ENCODE measurements at places on chromosomes 5 and 9. TPM values are rescaled to one million over a fixed set of nuclear protein-coding genes. Genes with fewer than 3 reads are reported as not detected.

Gene SPINK7
- total RNA-seq, result not detected

DNA sequence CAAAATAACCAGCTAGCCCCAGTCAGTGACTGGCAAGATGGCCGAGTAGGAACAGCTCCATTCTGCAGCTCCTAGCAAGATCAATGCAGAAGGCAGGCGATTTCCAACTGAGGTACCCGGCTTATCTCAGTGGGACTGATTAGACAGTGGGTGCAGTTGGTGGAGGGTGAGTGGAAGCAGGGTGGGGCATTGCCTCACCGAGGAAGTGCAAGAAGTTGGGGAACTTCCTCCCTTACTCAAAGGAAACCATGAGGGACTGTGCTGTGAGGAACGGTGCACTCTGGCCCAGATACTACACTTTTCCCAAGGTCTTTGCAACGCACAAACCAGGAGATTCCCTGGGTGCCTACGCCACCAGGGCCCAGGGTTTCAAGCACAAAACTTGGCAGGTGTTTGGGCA lies 9.6 kb upstream of the BTNL8 start:
- H3K4me1 ChIP-seq, result no peaks in the 10 kb centered on the region
- no peaks in the 10 kb centered on the region for H3K27me3 ChIP-seq
- H3K36me3 ChIP-seq, result no peaks in the 10 kb centered on the region

DNA sequence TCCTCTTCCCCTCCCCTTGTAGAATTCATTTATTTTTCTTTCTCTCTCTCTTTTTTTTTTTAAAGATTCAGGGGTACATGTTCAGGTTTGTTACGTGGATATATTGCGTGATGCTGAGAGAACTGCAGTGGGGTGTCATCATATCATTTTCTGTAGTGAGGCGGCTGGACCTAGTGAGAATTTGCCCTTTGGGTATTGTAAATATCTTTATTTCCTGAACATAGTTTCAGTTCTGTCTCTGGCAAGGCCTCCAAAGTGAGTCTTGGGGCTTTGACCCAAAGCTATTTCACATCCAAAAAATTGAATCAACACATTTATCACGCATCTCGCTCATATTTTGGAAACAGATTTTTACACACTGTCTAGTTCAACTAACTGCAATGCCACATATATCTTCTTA lies 25.4 kb upstream of the MYOT start:
- no peak overlapping the region for H3K4me3 ChIP-seq
- no peaks in the 10 kb centered on the region for H3K27me3 ChIP-seq
- no peak for DNase-seq
- H3K36me3 ChIP-seq, result no peaks in the 10 kb centered on the region

- no peaks in the 10 kb centered on the region for H3K36me3 ChIP-seq
- peaks cover 100% of the 10 kb centered on the region for H3K4me1 ChIP-seq
- H3K4me3 ChIP-seq, result peak overlapping the region; percentile 24
- peak overlapping the region; percentile 17 for H3K27ac ChIP-seq
- no peak for DNase-seq
Observed at GRCh38 chr9:127960410-127961154, 20.2 kb downstream of the EEIG1 start.

DNA sequence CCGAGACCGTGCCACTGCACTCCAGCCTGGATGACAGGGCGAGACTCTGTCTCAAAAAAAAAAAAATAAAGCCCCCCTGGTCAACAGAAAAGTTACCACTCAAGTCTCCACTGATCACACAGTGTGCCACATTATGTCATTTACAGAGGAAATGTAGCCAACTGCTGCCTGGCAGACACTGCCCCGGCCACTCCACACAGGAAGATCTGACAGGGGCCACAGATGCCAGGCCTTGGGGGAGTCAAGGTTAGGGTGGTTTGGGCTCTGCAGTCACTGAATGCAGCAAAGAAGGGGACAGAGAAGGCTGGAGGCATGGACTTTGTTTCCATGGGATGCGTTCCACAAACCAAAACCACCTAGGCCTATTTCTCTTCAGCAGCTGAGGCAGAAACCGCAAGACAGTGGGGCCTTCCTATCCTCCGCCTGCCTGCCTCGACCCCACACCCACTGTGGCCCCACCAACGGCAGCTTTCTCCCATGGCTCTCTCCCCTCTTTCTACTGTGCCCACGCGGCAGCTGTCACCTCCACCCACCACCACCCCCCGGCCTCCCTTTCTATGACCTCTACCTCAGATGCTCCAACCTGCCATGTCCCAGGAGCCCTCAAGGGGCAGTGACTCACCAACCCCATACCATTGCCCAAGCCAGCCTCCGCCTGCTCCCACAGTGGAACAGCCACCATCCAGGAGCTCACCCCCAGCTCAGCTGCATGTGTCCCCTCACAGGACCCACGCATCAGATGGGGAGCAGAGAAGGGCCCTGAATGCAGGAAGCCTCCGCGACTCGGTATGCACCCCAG lies 12.4 kb downstream of the IPPK start:
- H3K36me3 ChIP-seq, result no peaks in the 10 kb centered on the region
- no peaks in the 10 kb centered on the region for H3K4me1 ChIP-seq
- H3K4me3 ChIP-seq, result no peak overlapping the region

- H3K36me3 ChIP-seq, result no peaks in the 10 kb centered on the region
- no peak for DNase-seq
- no peaks in the 10 kb centered on the region for H3K27me3 ChIP-seq
Observed at GRCh38 chr5:124124711-124125229, 612.8 kb downstream of the CSNK1G3 start.

DNA sequence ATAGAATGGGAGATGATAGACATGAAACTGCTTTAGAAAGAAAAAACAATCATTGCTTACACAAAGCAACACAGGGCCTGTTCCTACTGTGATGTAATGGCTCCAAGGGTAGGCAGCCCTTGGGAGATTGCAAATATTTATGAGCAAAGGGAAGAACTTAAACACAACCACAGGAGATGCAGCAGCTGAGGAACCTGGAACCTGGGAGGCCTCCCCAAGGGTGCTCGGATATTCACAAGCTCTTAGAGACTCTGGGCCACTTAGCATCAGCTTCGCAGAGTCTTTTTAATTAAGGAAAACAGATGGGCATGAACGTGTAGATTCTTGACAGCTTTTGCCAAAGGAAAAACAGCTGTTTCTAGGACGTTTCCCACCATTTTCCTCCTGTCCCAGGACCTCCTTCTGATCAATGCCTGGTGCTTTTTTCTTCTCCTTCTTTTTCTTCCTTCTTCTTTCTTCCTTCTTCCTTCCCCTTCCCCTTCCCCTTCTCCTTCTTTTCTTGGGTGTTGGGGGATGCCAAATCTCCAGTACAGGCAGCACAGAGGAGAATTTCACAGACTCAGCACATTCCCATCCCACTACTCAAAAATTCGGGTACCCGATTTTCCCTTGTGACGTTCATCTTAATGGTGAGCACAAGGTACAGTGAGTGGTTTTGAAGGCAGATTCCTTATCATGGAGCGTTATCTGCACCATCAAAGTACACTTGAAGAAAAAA lies 28.1 kb upstream of the TCF7 start:
- no peak for DNase-seq
- no peaks in the 10 kb centered on the region for H3K36me3 ChIP-seq
- H3K27ac ChIP-seq, result no peak overlapping the region
- peaks cover 88% of the 10 kb centered on the region for H3K4me1 ChIP-seq
- H3K27me3 ChIP-seq, result no peaks in the 10 kb centered on the region
- H3K4me3 ChIP-seq, result peak overlapping the region; percentile 26

DNA sequence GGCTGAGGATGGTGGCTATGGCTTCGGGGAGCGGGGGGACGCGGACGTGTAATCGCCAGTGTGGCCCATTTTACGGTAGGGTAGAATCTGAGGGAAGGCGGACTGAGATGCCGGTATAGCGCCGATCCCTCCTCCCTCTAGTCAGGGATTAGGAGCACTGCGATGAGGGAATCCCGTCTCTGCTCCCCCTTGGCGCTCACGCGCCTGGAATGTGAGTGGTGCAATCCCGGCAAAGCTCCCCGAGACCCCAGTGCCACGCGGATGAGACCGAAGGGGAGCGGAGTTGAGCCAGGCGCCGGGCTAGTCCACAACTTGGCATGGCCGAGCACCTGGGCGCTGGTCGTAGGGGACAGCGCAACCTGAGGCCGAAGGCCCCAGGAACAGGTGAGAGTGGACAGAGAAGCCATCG lies 2.2 kb downstream of the NPR3 start:
- no peak overlapping the region for H3K27ac ChIP-seq
- peaks cover 7% of the 10 kb centered on the region for H3K27me3 ChIP-seq
- H3K4me3 ChIP-seq, result no peak overlapping the region
- no peaks in the 10 kb centered on the region for H3K4me1 ChIP-seq
- no peak for DNase-seq

Gene EXOC3
- total RNA-seq, result 52.4 TPM

Gene SFXN1
- total RNA-seq, result 366 TPM

Gene PPP2R2B
- 2.3 TPM for total RNA-seq

GRCh38 chr9:20749496-20750198 lies 65.6 kb downstream of the FOCAD start:
- H3K27ac ChIP-seq, result no peak overlapping the region
- DNase-seq, result no peak
- no peaks in the 10 kb centered on the region for H3K27me3 ChIP-seq
- no peaks in the 10 kb centered on the region for H3K4me1 ChIP-seq
- H3K36me3 ChIP-seq, result no peaks in the 10 kb centered on the region

- no peaks in the 10 kb centered on the region for H3K36me3 ChIP-seq
Observed at GRCh38 chr5:31935496-31936369, 238.4 kb downstream of the GOLPH3 start.

DNA sequence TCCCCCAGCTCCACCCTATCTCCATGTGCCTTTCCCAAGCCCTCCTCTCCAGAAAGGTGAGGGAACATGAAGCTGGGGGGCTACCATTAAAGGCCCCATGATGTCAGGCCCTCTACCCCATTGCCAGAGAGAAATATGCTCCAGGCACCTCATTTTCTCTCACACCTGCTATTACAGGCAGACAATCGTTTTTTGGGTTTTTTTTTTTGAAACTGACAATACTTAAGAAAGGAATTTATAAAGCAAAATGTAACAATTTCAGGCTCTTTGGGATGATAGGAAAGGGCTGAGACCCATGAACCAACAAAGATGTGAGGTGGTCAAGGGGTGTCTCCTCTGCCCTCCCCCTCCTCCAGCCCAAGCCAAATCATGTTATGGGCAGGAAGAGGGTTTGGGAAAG lies 1.5 kb upstream of the GFRA3 start:
- no peak for DNase-seq
- no peaks in the 10 kb centered on the region for H3K4me1 ChIP-seq
- no peaks in the 10 kb centered on the region for H3K36me3 ChIP-seq
- no peak overlapping the region for H3K4me3 ChIP-seq
- no peak overlapping the region for H3K27ac ChIP-seq

Gene SLC34A3
- not detected for total RNA-seq

Gene TSC1
- 37.1 TPM for total RNA-seq
